ENCODE measurements at places on chromosomes 3 and 15. TPM values are rescaled to one million over a fixed set of nuclear protein-coding genes. Genes with fewer than 3 reads are reported as not detected.

Gene MCF2L2
- 0.84 TPM for total RNA-seq

Gene CTXN2
- total RNA-seq: 0.16 TPM

Gene RBM15B
- 35.0 TPM for total RNA-seq

Gene CDHR4
- total RNA-seq: not detected

Gene EFCC1
- total RNA-seq: 1.8 TPM

DNA sequence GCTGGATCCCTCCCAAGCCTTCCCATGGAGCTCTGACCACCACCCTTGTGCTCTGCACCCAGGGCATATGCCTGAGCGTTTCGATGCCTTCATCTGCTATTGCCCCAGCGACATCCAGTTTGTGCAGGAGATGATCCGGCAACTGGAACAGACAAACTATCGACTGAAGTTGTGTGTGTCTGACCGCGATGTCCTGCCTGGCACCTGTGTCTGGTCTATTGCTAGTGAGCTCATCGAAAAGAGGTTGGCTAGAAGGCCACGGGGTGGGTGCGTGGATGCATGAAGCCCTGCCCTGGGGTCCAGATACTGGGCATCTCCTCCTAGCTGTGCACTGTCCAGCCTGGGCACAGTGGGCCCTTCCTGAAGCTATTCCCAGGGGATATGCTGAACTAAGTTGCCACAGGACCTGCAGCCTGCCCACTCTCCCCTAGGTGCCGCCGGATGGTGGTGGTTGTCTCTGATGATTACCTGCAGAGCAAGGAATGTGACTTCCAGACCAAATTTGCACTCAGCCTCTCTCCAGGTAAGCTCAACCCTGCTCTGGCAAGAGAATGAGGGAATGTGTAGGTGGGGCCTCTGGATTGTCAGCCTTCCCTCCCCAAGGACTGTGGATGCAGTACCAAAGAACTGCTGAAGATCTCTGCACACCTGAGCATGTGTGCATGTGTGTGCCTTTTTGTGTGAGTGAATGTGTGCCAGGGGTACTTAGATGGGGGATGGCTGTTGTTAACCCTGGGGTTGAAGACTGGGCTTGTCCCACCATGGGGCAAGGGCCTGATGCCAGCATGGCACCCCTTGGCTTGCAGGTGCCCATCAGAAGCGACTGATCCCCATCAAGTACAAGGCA, 2.1 kb downstream of the MYD88 start:
- no peak for DNase-seq

GRCh38 chr15:85615930-85616329, 178.8 kb downstream of the KLHL25 start:
- DNase-seq: no peak

DNA sequence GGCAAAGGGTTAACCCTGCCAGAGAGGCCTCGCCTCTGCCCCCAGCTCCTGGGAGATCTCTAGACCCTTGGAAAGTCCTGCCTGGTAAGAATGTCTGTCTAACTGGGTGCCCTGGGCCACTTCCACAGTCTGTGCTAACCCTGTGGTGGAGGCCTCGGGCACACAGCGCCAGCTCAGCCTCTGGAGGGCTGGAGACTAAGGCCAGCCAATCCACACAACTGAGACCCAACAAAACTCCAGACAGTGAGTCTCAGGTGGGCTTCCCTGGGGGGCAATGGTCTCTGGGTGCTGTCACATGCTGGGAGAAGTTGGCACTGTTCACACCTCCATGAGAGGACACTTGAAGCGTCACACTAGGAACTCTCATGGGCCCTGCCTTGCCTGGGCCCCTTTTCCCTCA, 19.5 kb downstream of the ZXDC start:
- no peak for DNase-seq

GRCh38 chr3:196632046-196632751, 7.3 kb upstream of the NRROS start:
- peak; percentile 90 for DNase-seq

- no peak for DNase-seq
These were observed 937.5 kb upstream of the ROBO1 start for GRCh38 chr3:80705290-80705689.

- no peak for DNase-seq
These were observed 327.4 kb downstream of the SHQ1 start for GRCh38 chr3:72520690-72521308.

GRCh38 chr3:63338351-63338750, 60.2 kb downstream of the SYNPR start:
- DNase-seq: no peak

GRCh38 chr3:26827169-26827568, 204.6 kb downstream of the LRRC3B start:
- no peak for DNase-seq

DNA sequence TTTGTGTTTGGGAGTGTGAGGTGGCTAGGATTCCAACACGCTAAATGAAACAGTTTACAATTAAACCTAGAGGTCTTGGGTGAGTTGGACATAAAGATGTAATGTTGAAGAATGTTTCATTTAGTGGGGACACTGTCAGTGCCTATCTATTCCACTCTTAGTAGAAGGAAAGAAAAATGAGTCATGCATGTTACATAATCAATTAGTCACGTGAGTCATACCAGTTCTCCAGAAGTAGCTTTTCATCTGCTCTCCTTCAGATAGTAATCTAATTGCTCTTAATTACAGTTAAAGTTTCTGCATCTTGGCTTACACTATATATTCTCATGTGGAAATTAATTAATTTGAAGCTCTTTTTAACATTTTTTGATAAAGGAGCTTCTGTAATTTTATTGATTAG, 115.7 kb upstream of the P2RY1 start:
- no peak for DNase-seq

DNA sequence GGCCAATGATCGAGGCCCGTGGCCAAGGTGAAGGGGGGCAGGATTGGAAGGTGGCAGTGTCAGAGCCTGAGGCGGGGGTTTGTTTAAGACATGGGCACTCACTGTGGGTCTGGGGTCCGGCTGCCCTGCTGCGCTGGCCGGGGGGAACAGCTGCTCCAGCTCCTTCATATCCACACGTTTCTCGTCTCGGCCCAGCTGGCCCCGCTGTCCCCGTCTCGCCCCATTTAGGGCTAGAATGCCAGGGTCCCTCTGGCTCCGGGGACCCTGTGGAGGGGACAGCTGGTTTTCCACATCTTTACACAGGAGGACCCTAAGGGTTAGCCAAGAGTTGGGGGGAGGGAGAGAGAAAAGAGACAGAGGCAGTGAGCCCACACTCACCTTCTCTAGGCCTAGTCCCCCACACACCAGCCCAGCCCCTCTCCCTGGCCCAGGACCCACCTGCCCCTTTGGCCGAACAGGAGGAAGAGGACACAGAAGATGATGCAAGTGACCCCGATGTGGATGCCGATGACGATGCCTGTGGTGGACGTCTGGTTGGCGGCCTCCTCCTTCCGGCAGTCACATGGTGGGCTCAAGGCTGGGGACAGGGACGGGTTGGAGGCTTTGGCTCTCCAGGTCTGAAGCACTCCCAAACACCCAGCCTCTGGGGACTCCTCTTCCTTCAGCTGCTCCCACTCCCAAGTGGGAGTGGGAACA, 25.0 kb downstream of the RNU5B-1 start:
- no peak for DNase-seq

DNA sequence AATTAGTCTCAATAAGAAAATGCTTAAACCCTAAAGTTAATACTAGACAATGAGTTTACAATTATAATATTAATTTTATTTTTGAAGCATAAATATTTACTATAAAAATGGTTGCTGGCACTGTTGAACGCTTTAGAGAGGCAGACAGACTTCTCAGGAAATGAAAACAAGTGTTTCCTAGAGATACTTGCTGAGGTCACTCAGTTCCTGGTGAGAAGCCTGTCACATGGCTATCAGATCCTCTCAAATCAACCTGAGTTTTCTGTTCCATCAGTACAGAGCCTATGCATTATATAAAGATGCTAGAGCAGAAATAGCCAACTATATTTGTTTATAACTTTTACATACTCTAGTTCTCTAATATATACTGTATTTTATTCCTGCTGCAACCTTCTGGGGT, 109.2 kb downstream of the MYO5A start:
- no peak for DNase-seq

DNA sequence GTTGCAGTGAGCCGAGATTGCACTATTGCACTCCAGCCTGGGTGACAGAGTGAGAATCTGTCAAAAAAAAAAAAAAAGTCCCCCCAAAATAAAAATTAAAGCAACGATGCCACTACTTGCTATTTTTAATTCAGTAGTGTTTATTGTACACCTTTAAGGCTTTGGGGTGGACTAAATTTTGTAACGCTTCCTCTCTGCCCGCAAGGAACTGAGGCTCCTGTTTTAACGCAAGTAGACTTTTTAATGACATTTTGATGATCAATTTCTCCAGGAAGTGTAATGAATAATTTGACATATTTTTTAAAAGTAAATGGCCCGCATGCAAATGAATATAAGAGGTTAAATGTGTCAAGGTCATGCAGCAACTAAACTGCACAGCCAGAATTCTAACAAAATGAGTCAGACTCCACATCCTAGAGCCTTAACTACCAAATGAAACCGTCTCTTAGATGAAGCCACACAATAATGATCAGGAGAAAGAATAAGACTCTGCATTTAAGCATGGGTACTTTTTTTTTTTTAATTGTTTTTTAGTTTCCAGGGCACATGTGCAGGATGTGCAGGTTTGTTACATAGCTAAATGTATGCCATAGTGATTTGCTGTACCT, 96.8 kb upstream of the LMOD3 start:
- DNase-seq: no peak

DNA sequence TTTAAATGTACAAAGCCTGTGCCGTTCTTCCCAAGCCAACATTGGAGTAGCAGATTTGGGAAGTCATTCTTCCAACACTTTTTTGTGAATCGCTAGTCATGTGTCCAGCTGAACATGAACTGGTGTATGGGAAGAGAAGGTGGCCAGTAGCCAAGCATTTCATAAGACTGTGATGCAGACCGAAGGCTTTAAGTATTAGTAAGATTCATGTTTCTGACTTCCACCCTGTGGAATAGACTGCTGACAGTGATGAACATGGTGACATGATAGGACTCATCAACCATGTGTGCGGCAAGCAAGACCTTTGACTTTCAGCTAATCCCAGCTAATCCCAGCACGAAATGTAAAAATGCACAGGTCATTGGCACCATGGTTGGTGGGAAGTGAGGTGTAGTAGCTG, 48.3 kb upstream of the THSD4 start:
- DNase-seq: no peak

DNA sequence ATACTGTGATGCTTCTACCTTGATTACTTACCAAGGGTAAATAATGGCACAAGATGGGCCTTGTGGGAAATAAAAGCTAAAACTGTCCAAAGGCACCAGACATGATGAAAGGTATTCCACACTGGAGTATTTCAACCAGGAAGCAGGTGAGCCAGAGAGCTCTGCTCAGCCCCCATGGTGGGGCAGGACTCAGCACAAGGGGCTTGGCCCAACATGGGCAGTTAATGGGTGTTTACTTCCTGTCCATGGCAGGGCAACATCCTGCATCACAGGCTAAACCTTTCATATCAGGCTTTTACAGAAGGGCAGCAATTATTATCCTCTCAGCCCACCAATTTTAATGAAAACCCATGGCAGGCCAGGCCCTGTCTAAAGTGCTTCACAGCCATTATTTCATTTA, 38.2 kb downstream of the MAGI1 start:
- no peak for DNase-seq

DNA sequence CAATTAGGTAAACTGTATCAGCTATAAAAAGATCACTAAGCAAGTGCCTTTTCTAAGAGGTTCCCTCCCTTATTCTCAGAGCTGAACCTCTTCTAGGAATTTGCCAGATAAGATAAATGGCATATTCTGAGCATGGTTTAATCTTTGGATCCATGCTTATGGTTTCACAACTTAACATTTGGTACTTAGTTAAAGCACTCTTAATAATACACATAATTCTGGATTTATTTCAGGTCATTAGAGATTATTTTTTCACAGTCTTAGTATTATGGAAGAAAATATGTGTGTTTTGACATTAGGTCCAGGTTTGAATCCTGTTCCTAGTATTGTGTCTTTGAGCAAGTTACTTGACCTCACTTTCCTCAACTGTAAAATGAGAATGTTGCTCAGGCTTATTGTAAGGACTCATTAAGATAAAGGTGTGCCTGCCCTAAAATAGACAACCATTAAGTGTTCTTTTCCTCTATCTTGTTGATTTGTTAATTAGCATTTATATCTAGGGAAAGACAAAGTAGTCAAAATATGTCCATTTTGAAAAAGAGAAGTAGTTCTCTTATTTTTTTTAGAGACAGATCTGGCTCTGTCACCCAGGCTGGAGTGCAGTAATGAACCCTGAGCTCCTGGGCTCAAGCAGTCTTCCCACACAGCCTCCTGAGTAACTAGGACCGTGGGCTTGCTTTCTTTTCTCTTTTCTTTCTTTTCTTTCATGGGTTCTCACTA, 43.4 kb downstream of the TSC22D2 start:
- DNase-seq: no peak

- no peak for DNase-seq
These were observed 3.9 kb downstream of the CHST2 start for GRCh38 chr3:143123353-143123984.

DNA sequence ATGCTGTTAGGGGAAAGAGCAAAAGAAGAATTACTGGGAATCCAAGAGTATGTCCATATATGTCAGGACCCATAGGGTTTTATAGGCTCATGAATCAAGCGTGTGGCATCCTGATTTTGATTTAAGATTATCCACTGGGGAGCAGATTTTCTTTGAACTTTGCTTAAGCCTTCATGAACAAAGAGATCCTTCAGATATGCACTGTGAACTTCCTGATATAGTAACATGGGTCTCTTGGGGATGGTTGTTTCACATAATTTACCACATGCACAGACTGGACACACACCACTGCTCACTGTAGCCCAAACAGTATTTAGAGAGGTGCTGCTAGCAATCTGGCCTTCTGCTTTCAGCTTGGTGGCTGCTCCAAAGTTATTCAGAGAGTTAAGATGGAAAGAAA, 200.9 kb upstream of the ZPLD1 start:
- no peak for DNase-seq

DNA sequence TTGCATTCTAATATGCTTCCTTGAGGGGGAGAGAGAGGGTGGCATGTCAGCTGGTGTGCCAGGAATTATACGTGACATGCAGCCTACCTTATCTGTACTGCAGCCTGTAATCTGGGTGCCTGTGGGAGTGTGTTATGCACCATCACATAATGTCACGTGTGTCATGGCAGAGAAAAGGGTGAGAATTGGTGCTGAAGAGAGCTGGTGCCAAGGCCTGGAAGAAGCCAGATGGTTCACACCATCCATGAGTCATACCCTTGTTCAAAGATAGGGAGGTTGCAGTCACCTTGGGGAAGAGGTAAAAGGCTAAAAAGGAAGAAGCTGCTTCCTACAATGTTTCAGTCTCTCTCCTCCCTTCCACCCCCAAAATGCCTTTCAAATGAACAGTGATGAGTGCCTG, 5.3 kb downstream of the BRPF1 start:
- DNase-seq: no peak

DNA sequence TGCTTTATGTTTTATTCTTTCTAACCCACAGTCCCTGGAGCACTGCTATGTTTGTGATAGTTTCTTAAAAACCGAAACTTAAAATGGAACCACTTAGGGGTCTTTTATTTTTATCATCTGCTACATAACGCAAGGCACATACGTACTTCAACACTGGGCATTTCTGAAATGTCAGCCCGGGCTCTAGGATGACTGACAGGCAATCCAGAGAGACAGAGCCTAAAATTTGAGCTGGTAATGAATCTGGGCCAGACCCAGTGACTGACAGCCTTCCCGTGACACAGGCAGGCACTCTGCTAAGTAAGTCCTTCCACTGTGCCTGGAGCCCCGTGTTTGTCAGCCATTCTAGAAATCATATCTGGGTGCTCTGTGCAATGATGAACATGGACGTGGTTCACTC, 84.6 kb downstream of the RYR3 start:
- DNase-seq: no peak

- peak; percentile 47 for DNase-seq
These were observed 37.8 kb downstream of the ZNF445 start for GRCh38 chr3:44439499-44440295.

GRCh38 chr3:109114746-109115145, 3.2 kb downstream of the MORC1 start:
- no peak for DNase-seq

Measured in mucosa of descending colon (tissue), 3 donors.